ENCODE measurements at places on chromosomes 1 and 21. TPM values are rescaled to one million over a fixed set of nuclear protein-coding genes. Genes with fewer than 3 reads are reported as not detected.
A peak's percentile ranks its signal among the peaks of the same experiment; 100 is the strongest.

DNA sequence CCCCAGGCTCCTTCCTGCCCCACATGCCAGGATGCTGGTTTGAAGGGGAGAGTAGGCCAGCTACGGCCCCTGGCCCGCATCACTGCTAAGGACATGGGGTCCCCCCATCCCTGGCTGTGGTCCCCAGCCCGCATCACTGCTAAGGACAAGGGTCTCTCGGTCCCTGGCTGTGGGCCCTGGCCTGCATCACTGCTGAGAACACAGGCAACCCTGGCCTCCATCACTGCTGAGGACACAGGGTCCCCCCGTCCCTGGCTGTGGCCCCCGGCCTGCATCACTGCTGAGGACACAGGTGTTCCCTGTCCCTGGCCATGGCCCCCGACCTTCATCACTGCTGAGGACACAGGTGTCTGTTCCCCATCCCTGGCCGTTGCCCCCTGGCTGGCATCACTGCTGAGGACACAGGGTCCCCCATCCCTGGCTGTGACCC lies 448 bp upstream of the OBSCN start:
- DNase-seq, result no peak
- H3K27ac ChIP-seq, result no peak overlapping the region
- H3K4me3 ChIP-seq, result no peak overlapping the region

GRCh38 chr1:95252422-95252821 lies 18.4 kb downstream of the RWDD3 start:
- no peak overlapping the region for H3K4me3 ChIP-seq
- no peaks in the 10 kb centered on the region for H3K27me3 ChIP-seq
- no peaks in the 10 kb centered on the region for H3K4me1 ChIP-seq
- no peak overlapping the region for H3K27ac ChIP-seq

DNA sequence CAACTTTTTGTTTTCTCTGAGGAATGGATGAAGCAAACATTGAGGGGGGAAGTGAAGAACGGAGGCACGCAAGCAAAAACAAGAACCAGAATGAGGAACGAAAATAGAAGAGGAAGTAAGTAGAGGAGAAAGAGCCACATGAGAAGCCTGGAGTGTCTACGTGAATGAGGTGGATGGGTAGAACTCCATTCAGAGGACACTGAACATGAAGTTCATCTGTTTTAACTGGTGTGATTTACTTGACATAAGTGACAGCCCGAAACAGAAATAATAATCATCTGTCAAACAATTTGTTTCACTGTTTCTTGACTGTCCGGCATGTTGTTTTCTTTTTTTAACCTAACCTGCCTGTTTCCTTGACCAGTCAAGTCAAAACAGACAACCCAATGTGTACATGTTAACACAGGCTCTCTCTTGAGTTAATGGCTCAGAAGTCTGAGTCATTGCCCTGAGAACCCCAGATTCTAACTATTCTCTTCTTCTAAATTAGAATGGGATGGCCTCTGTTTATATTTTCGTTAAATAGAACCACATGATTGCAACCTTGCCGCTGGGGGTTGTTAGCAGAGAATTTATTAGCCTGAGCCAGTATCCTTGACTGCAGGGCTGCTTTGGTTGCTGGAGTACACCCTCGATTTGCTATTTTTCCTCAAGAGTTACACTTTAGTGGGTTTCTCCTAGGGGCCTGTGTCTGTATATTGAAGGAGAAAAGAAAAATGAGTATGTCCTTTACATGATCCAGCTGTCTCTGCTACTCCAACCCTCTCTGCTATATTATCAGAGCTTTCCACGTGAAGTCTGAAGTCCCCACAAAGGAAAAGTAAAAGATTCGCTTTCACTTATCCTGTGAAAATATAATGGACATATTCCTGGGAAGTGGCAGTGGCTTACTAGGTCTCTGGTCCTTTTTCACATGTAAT lies 151.7 kb downstream of the ZC3H11B start:
- no peak overlapping the region for H3K27ac ChIP-seq
- DNase-seq, result peak; percentile 60
- no peaks in the 10 kb centered on the region for H3K4me1 ChIP-seq
- H3K36me3 ChIP-seq, result no peaks in the 10 kb centered on the region

DNA sequence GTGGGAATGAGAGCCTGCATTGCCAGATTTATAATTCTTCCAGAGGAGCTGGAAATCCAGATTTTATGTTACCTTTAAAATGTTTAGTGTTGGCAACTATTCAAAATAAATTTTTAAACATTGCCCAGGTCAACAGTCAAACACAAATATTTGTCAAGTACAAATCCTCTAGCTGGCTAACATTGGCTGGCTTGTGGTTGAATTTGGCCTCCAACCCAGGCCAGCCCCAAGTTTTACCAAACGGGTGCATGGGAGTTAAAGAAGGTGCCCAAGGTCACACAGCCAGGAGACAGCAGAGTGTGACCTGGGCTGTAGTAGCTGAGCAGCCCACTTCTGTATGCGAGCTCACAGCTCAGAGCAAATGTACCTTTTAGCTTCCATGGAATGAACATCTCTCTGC lies 240.6 kb downstream of the DSCAM start:
- H3K4me1 ChIP-seq, result no peaks in the 10 kb centered on the region
- no peak overlapping the region for H3K4me3 ChIP-seq
- no peak overlapping the region for H3K27ac ChIP-seq
- H3K27me3 ChIP-seq, result no peaks in the 10 kb centered on the region
- DNase-seq, result no peak

GRCh38 chr1:203593723-203594122 lies 32.9 kb upstream of the ATP2B4 start:
- H3K4me1 ChIP-seq, result peaks cover 10% of the 10 kb centered on the region
- peaks cover 11% of the 10 kb centered on the region for H3K27me3 ChIP-seq
- DNase-seq, result peak; percentile 54
- H3K36me3 ChIP-seq, result no peaks in the 10 kb centered on the region
- no peak overlapping the region for H3K4me3 ChIP-seq

GRCh38 chr1:208551633-208552320 lies 307.6 kb upstream of the PLXNA2 start:
- peaks cover 6% of the 10 kb centered on the region for H3K4me1 ChIP-seq
- no peak overlapping the region for H3K27ac ChIP-seq
- no peak overlapping the region for H3K4me3 ChIP-seq
- no peaks in the 10 kb centered on the region for H3K27me3 ChIP-seq
- DNase-seq, result no peak
- H3K36me3 ChIP-seq, result no peaks in the 10 kb centered on the region

GRCh38 chr21:36045993-36046392 lies 14.3 kb downstream of the SETD4 start:
- no peak overlapping the region for H3K27ac ChIP-seq
- H3K4me3 ChIP-seq, result no peak overlapping the region
- H3K4me1 ChIP-seq, result no peaks in the 10 kb centered on the region
- no peaks in the 10 kb centered on the region for H3K27me3 ChIP-seq

DNA sequence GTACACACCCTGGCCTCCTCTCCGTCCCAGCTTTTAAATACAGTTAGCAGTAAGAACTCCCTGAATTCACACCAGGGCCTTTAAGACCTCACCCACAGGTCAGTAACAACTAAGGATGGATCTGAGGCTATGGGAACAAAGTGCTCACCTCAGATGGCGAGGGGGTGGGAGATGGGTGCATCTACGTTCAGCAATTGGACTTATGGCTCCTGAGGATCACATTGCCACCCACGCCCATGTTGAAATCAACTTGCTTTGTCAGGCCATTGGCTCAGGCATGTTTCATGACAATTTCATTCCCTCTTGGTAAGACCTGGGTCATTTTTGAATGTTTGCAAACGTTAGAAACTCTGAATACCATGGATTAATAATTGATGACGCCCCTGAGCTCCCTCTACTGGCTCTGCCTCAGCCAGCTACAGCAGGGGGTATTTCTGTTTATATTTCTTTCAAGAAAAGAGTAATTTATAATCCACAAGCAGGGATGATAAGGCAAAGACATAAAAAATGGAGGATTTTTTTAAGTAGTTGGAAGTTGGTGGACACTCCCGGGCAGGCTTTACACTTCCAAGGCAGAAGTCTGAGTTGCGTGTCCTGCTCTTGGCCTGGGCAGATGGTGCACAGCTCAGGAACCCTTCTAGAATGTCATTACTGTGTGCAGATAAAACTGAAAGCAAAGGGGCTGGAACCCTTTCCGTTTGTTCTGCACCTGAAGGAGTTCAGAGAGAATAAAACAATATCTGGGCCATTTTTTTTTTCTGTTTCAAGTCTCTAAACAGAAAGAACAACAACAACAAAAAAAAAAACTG lies 13.7 kb upstream of the LBR start:
- peaks cover 19% of the 10 kb centered on the region for H3K4me1 ChIP-seq
- H3K27ac ChIP-seq, result no peak overlapping the region
- no peak for DNase-seq
- no peak overlapping the region for H3K4me3 ChIP-seq

GRCh38 chr1:60102267-60103061 lies 28.9 kb upstream of the C1orf87 start:
- peaks cover 74% of the 10 kb centered on the region for H3K27me3 ChIP-seq
- no peak overlapping the region for H3K27ac ChIP-seq
- H3K36me3 ChIP-seq, result no peaks in the 10 kb centered on the region
- no peak overlapping the region for H3K4me3 ChIP-seq

- H3K4me1 ChIP-seq, result no peaks in the 10 kb centered on the region
- no peak overlapping the region for H3K4me3 ChIP-seq
- no peak for DNase-seq
Observed at GRCh38 chr1:207988326-207989165, 77.6 kb upstream of the CD34 start.

- H3K27me3 ChIP-seq, result peaks cover 80% of the 10 kb centered on the region
- no peaks in the 10 kb centered on the region for H3K4me1 ChIP-seq
- H3K4me3 ChIP-seq, result no peak overlapping the region
- no peak overlapping the region for H3K27ac ChIP-seq
- H3K36me3 ChIP-seq, result peaks cover 7% of the 10 kb centered on the region
Observed at GRCh38 chr1:7621334-7622219, 149.5 kb upstream of the VAMP3 start.

DNA sequence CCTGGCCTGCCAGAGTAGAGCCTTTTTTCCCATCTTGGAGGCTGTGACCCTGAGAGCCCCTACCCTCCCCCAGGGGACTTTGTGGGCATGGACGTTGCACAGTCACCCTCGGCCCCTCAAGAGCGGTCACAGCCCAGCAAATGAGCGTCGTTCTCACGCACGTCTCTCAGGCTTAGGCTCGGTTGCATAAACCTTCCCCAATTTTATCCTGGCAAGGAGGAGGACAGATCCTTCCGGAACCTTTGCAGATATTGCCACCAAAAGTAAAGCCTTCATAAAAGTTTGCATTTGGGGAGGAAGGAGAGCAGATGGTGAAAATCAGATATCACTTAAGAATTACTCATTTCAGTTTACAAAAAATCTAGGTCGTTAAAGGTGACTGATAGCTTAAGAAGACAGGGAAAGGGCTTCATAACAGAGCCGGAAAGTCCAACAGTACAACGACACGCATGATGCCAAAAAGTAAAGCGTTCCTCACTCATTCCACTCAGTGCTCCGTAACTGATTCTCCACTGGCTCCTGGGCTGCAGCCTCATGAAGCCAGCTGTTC lies 29.3 kb downstream of the PDE9A start:
- DNase-seq, result no peak
- peaks cover 2% of the 10 kb centered on the region for H3K4me1 ChIP-seq
- H3K27me3 ChIP-seq, result peaks cover 49% of the 10 kb centered on the region
- no peak overlapping the region for H3K27ac ChIP-seq
- no peak overlapping the region for H3K4me3 ChIP-seq

DNA sequence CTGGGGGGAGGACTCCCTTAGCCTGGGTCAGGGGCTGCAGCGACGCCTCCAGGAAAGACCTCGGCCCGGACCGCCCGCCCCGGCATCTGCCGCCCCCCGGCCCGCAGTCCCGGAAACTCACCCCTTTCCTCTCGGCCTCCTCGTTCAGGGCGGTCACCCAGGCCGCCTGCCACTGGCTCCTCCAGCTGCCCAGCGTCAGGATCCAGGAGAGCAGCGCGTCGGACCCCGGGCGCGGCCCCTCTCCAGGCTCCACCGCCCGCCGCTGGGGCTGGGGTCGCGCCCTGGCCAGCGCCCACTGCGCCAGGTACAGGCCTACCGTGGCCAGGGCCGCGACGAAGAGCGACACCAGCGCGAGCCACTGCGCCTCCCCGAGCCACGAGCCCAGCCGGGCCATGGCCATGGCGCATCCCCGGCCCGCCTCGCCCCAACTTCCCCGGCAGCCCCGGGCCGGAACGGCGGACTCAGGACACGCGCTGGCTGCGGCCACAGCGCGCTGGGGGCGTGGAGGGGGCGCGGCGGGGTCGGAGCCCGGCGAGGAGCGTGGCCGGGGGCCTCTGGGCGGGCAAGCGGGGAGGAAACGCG lies 478 bp downstream of the C2CD2 start:
- H3K27ac ChIP-seq, result peak overlapping the region; percentile 36
- H3K4me1 ChIP-seq, result peaks cover 29% of the 10 kb centered on the region
- H3K4me3 ChIP-seq, result peak overlapping the region; percentile 75
- no peaks in the 10 kb centered on the region for H3K36me3 ChIP-seq
- no peaks in the 10 kb centered on the region for H3K27me3 ChIP-seq

GRCh38 chr1:13469343-13469742 lies 44.5 kb downstream of the LRRC38 start:
- H3K27me3 ChIP-seq, result no peaks in the 10 kb centered on the region
- no peak overlapping the region for H3K4me3 ChIP-seq
- DNase-seq, result peak; percentile 55
- no peaks in the 10 kb centered on the region for H3K36me3 ChIP-seq
- no peaks in the 10 kb centered on the region for H3K4me1 ChIP-seq

GRCh38 chr1:1437904-1438376 lies 2.5 kb downstream of the VWA1 start:
- H3K27ac ChIP-seq, result no peak overlapping the region
- H3K4me1 ChIP-seq, result no peaks in the 10 kb centered on the region
- DNase-seq, result no peak
- H3K27me3 ChIP-seq, result no peaks in the 10 kb centered on the region

- no peaks in the 10 kb centered on the region for H3K27me3 ChIP-seq
- peaks cover 36% of the 10 kb centered on the region for H3K4me1 ChIP-seq
- H3K4me3 ChIP-seq, result peak overlapping the region; percentile 89
- peak overlapping the region; percentile 90 for H3K27ac ChIP-seq
- peaks cover 44% of the 10 kb centered on the region for H3K36me3 ChIP-seq
Observed at GRCh38 chr1:151326619-151327222, 495 bp downstream of the PI4KB start.

KRTAP19-1 gene
- not detected for total RNA-seq

SPATA45 gene
- total RNA-seq, result not detected

ASPM gene
- total RNA-seq, result 32.8 TPM

RNU1-4 gene
- 1,539 TPM for total RNA-seq

OR2T11 gene
- not detected for total RNA-seq

C1QA gene
- not detected for total RNA-seq

TRIM46 gene
- 0.21 TPM for total RNA-seq

TP73 gene
- 0.82 TPM for total RNA-seq

CRYBG2 gene
- total RNA-seq, result 14.2 TPM

INAVA gene
- 25.1 TPM for total RNA-seq

NMNAT1 gene
- 10.4 TPM for total RNA-seq

Data from MCF 10A (cell line).